ENCODE measurements at places on chromosomes 2 and 18.

DNA sequence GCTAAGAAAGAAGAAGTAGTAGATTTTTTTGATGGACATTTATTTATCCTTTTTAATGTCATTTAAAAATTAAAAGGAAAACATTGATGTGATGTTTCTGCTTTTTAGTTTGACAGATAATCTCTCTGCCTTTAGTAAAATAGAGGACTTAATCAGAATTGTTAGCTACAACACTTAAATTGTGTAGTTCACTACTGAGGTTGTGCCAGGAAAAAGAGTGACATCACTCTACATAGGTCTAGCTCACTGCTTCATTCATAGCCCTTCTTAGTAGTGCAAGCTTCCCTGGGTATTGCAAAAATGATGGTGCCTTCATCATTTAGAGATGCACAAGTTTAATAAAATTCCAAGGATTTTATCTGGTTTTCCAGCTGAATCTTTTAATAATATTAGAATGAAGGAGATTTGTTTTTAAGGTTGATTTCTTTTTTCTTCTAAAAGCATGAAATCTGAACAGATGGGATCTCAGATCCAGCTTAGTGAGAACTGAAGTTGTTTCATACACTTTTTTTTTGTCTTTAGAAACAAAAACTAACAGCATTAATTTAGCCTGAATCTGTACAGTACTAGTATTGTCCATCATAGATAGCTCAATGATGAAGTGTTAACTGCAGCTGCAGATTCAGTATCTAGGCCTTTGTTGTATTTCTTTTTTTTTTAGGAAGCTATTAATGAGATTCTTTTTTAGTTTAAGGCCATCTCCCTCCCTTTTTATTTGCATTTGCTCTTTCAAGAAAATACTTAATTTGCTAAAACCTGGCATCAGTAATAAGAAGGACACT lies 20.6 kb upstream of the TMEFF2 start:
- H3K4me1 ChIP-seq = no peaks in the 10 kb centered on the region
- H3K27ac ChIP-seq = no peak overlapping the region
- H3K36me3 ChIP-seq = no peaks in the 10 kb centered on the region

DNA sequence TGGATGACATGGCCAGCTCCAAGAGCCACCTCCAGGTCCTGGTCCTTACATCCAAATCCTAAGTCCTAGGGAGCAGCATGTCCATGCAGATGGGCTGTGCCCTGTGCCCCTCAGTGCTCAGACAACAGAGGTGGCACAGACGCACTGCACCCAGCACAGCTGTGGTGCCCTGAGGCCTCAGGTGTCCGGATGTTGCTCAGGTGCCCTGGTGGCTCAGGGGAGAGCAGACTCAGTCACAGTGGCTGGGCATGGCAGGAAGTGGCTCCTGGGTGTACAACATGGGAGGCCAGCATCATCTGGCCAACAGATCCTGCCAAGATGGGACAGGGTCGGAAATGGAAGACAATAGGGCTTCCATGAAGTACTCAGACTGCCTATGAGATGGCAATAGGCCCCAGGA lies 50.1 kb downstream of the TIMM21 start:
- no peaks in the 10 kb centered on the region for H3K27me3 ChIP-seq
- H3K4me3 ChIP-seq = no peak overlapping the region
- no peaks in the 10 kb centered on the region for H3K36me3 ChIP-seq

GRCh38 chr2:214742119-214742518 lies 67.4 kb downstream of the BARD1 start:
- H3K27ac ChIP-seq = no peak overlapping the region
- no peaks in the 10 kb centered on the region for H3K4me1 ChIP-seq
- no peak for DNase-seq
- no peak overlapping the region for H3K4me3 ChIP-seq

- H3K36me3 ChIP-seq = no peaks in the 10 kb centered on the region
- H3K27ac ChIP-seq = no peak overlapping the region
- DNase-seq = no peak
- no peaks in the 10 kb centered on the region for H3K27me3 ChIP-seq
- H3K4me3 ChIP-seq = no peak overlapping the region
Measured at GRCh38 chr2:8248623-8248957, 433.3 kb upstream of the ID2 start.

DNA sequence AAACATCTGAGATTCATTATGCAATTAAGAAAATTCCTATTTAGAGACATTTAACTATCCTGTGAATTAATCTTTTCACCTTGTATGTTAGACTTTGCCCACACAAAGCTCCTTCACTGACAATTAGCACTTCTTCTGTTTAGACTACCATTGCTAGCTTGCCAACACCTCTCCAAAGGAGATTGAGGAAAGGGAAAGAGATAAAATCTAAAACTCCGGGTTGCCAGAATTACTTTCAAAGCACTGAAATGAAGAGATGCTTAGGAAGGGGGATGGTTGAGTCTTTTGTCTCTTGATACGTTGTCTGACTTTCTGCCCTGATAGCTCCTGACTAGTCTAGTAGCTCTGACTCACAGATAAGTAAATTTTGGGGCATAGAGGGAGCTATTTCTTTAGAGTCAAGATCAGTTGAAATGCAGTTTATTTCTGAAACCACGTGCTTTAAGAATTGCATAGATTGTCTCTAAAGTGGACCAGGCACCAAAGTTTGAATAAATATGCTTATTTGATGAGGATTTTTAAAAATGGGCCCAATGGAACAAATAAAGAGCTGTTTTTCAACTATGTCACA lies 74.1 kb upstream of the DSEL start:
- no peaks in the 10 kb centered on the region for H3K27me3 ChIP-seq
- no peaks in the 10 kb centered on the region for H3K36me3 ChIP-seq
- no peak overlapping the region for H3K27ac ChIP-seq
- DNase-seq = no peak
- no peak overlapping the region for H3K4me3 ChIP-seq

- no peaks in the 10 kb centered on the region for H3K4me1 ChIP-seq
- H3K27me3 ChIP-seq = no peaks in the 10 kb centered on the region
- H3K36me3 ChIP-seq = no peaks in the 10 kb centered on the region
Measured at GRCh38 chr2:88903749-88904353, 212.4 kb downstream of the RPIA start.

All from CD4-positive, alpha-beta memory T cell (primary cell).